Left colon (tissue), 2 donors: ENCODE measurements at places on chromosomes 3 and 15.

GRCh38 chr3:153623834-153624233 lies 461.8 kb downstream of the RAP2B start:
- no peak for DNase-seq

DNA sequence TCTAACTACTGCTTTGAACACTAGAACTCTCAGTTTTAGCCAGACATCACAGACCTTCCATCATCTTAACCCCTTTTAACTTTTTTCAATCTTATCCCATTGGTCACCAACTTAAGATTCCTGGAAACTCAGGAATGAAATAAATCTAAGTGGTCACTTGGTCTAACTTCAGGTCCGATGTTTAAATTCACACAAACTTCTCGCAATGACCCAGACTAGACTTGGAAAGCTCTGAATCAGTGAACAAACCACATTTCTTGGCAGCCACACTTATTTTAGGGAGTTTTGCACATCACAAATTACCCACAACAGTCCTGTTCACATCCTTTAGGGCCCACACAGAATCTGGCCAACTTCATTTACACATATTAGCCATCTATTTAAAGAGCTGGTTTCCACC lies 118.9 kb downstream of the MAGI1 start:
- no peak for DNase-seq

DNA sequence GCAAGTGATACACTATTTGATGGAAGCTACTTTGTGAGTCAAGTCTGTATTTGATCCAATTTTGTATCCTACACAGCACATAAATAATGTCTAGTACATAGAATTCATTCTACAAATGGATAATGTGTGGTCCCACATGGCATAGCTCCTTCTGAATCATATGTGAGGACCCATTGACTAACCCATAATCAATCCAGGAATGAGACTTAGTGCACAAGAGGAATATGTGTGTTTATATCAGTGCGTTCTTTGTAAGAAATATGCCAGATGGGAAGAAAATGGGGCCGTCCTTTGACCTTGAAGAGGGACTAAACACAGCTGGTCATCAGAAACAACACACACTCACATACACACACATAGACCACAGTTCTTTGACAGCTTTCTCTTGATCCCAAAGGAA lies 282.7 kb upstream of the SEMA6D start:
- no peak for DNase-seq

DNA sequence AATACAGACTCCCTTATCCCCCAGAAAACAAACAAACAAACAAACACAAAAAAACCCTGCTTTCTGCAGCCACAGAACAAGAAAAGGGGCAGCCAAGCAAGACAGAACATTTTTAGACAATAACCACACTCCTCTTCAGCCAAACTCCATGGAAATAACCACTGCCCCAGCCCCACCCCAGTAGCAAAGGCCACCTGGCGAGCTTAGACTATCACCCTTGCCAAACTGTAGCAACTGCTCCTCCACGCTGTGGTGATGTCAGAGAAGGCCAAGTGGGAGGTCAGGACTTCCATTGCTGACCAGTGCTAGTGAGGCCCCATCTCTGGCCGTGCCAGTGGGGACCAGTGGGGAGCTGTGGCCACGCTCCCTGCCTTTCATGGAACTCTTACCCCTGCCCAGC lies 60.3 kb upstream of the CHRNA7 start:
- no peak for DNase-seq

- DNase-seq = no peak
Observed at GRCh38 chr3:180267202-180267843, 230.6 kb upstream of the PEX5L start.

DNA sequence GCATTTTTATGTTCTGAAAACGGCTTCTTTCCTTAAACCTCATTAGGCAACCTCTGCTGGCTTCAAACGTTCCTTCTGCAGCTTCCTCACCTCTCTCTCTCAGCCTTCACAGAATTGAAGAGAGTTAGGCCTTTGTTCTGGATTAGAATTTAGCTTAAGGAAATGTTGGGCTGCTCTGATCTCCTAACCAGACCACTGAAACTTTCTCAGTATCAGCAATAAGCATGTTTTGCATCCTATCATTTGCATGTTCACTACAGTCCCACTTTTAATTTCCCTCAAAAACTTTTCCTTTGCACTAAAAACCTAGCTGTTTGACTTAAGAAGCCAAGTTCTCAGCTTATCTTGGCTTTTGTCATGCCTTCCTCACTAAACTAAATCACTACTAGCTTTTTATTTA lies 49.5 kb downstream of the SMARCC1 start:
- no peak for DNase-seq

DNA sequence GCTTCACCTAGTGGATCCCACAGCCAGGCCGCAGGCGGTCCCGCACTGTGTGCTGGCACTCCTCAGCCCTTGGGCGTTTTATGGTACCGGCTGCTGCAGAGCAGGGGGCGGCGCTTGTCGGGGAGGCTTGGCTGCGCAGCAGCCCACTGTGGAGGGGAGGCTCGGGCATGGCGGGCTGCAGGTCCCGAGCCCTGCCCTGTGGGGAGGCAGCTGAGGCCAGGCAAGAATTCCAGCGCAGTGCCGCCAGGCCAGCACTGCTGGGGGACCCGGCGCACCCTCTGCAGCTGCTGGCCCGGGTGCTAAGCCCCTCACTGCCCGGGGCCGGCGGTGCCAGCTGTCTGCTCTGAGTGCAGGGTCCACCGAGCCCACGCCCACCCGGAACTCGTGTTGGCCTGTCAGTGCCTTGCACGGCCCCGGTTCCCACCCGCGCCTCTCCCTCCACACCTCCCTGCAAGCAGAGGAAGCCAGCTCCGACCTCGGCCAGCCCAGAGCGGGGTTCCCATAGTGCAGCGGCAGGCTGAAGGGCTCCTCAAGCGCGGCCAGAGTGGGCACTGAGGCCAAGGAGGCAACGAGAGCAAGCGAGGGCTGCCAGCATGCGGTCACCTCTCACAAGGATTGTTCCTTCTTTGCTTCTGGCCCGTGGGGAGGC lies 435.0 kb upstream of the ATP10A start:
- no peak for DNase-seq

DNA sequence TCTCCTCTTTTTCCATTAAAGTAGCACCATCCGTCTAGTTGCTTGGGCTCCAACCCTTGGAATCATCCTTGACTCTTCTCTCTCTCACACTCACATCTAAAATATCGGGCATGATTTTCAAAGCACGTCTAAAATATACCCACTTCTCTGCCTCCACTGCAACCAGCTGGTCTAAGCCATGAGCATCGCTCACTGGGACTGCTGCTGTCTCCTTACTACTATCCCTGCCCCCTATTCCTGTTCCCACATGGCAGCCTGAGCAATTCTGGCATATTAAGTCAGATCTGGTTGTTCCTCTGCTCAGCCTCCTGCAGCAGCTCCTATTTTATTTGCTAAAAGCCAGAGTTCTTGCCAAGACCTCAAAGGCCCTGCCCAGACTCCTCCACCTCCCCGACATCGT lies 53.7 kb downstream of the ST6GAL1 start:
- DNase-seq = no peak

GRCh38 chr3:66253790-66254620 lies 33.2 kb downstream of the SLC25A26 start:
- no peak for DNase-seq

- DNase-seq = no peak
Observed at GRCh38 chr3:140702281-140702680, 24.4 kb downstream of the TRIM42 start.

DNA sequence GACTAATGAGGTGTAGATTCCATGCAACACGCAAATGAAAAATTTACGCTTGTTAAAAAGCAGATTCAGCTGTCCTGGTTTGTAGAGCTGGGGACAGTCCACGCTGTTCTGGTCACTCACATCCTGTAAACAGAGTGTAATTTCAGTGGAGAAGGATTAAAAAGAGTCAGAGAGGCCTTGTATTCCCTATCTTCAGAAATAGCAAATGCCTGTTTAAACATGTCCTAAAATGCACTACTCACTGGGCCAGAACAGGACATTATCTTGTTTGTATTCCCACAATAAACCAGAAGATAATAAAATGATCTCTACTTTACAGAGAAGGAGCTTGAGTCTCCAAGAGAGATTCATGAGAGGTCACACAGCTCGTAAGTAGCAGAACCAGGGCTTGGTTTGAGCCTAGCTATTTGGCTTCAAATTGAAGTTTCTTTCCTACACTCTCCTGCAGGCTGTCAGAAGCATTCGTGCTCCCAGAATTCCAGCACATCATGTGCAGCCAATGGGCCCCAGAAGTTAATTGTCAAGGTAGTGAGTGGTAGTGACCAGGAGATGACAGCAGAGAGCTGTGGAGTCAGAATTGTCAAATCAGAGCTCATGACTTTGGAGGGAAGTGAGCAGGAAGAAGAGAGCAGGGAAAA lies 242.5 kb downstream of the ATP8B4 start:
- DNase-seq = peak; percentile 11

GRCh38 chr3:6521369-6522113 lies 339.4 kb upstream of the GRM7 start:
- no peak for DNase-seq

DNA sequence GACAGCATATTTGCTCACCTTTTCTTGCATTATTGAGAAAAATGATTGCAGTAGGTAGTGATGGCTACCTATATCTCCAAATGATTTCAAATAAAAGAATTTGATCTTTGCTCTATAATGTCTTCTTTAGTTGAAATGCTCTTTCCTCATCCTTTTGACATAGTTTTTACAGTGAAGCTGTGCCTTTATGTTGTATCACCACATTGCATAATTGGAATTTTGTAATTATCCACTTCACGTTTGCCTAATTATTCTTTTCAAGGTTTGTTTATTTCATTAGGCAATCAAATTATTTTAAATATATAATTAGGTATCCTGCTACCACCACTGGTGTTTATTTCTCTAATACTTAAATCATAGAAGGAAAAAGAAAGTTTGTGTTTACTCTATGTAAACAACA lies 21.3 kb upstream of the P2RY13 start:
- DNase-seq = no peak

GRCh38 chr3:95464346-95464745 lies 1350.0 kb upstream of the EPHA6 start:
- no peak for DNase-seq
